ENCODE measurements at places on chromosomes 11 and 22.

- DNase-seq: peak; percentile 13
Measured at GRCh38 chr11:12508151-12508751, 130.9 kb downstream of the PARVA start.

- DNase-seq: no peak
Measured at GRCh38 chr11:72245263-72245816, 1.4 kb upstream of the PHOX2A start.

GRCh38 chr22:46625113-46625842 is 5.1 kb downstream of the GRAMD4 start:
- DNase-seq: no peak

- DNase-seq: no peak
Measured at GRCh38 chr22:29199702-29200400, 5.8 kb upstream of the EMID1 start.

DNA sequence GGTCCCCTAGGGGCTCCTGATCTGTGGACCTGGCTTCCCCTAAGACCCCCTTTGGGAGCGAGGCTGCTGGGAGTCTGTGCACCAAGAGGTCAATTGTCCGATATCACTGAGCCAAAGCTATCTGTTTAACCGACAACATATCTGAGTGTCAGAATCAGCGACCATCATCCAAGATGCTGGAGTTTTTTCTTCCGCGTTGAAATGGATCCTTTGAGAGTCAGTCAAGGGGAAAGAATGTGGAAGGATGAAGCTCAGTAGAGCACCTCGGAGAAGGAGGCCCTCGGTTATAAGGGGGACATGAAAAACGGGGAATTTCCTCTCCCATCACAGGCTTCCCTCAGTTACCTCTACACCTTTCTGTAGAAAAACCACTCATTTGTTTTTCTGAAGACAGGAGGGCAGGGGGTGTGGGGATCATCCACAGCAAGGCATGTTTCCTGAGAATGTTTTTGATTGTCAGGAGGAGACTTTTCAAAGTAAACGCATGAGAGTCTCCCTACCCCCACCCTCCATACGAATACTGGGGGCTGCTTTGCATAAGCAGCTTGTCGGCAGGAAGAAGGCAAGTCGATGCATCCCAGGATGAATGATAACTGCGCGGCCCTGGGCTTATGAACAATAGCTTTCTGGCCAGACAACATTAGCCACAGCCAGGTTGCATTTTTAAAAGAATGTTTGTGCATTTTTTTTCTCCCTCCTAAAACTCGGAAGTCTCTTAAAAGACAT is 37.7 kb upstream of the CCND1 start:
- DNase-seq: no peak

DNA sequence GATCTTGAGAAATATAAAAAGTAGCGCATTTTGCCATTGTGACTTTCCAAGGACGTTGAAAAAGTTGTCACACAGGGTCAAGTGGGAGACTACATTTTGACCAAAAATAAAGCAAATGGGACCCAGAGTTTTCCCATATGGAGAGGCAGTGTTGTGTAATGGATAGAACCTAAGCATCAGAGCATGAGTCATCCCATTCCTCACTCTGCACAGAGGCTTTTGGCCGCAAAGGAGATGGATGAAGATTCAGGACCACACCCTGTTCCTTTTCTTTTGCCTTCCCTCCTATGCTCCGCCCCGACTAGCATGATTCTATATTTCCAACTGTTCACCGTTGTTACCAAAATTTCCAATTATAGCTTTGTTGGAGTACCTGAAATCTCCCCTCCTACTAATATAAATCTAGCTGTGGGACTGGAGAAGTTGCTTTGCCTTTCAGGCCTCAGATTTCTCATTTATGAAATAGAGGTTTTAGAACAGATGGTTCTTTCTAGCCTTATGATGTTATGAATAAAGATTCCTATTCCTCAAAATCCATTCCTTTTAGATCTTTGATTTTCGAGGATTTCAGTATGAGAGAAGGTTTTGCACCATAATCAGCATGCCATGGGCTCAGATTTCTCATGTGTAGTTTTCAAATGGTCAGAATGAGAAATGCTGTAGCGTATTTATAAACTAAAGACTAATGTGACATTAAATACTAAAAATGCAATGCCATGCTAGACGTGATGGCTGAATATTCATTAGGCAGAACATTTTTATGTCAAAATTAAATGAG is 921.9 kb upstream of the TENM4 start:
- no peak for DNase-seq

- no peak for DNase-seq
Measured at GRCh38 chr22:44718418-44718817, 16.4 kb downstream of the PRR5 start.

DNA sequence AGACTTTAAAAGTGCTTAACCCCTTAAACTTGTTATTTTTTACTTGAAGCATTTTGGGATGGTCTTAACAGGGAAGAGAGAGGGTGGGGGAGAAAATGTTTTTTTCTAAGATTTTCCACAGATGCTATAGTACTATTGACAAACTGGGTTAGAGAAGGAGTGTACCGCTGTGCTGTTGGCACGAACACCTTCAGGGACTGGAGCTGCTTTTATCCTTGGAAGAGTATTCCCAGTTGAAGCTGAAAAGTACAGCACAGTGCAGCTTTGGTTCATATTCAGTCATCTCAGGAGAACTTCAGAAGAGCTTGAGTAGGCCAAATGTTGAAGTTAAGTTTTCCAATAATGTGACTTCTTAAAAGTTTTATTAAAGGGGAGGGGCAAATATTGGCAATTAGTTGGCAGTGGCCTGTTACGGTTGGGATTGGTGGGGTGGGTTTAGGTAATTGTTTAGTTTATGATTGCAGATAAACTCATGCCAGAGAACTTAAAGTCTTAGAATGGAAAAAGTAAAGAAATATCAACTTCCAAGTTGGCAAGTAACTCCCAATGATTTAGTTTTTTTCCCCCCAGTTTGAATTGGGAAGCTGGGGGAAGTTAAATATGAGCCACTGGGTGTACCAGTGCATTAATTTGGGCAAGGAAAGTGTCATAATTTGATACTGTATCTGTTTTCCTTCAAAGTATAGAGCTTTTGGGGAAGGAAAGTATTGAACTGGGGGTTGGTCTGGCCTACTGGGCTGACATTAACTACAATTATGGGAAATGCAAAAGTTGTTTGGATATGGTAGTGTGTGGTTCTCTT is 2.8 kb downstream of the MALAT1 start:
- no peak for DNase-seq

GRCh38 chr22:35312198-35313059 is 12.7 kb downstream of the TOM1 start:
- DNase-seq: no peak

DNA sequence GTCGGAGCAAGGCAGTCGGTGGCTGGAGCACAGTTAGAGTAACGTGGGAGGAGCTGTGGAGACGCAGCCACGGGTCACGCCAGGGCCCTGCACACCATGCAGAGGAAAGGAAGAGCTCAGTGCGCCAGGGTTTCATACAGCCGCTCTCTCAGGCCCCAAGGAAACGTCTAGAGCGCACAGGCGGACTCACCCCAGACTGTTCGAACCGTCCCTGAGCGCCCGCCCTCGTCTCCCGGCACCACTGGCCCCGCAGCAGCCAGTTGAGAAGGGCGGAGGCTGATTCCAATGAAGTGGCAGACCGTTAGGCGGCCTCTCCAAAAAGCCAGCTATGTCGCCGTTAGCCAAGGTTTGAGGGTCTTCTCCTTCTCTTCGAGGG is 483 bp upstream of the HYLS1 start:
- DNase-seq: no peak

DNA sequence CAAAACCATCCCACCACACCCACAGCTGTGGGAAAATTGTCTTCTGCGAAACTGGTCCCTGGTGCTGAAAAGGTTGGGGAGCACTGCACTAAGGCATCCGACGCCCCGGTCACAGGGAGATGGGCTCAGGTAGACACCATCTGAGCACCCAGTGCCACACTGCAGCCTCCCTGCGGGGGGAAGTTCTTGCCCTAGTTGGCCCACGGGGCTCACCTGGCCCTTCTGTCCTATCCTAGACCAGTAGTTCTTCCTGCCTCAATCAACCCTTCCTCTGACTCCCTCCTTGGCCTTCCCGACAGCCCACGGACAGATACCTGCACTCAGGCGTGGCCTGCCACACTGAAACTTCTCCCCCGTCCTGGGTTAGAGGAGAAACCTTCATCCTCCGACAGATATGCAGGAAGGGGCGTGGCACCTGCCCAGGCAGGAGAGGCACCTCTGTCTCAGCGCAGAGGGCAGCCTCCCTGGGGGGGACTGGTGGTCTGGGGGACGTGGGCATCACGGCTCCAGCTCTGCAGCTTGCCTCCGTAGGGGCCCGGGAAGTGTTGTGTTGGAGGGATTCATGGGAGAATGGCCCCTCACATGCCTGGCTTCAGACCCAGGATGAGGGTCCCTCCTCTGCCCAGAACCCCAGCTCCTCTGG is 4.5 kb downstream of the ANO9 start:
- DNase-seq: no peak

- DNase-seq: no peak
Measured at GRCh38 chr11:35851342-35851741, 92.5 kb upstream of the LDLRAD3 start.

DNA sequence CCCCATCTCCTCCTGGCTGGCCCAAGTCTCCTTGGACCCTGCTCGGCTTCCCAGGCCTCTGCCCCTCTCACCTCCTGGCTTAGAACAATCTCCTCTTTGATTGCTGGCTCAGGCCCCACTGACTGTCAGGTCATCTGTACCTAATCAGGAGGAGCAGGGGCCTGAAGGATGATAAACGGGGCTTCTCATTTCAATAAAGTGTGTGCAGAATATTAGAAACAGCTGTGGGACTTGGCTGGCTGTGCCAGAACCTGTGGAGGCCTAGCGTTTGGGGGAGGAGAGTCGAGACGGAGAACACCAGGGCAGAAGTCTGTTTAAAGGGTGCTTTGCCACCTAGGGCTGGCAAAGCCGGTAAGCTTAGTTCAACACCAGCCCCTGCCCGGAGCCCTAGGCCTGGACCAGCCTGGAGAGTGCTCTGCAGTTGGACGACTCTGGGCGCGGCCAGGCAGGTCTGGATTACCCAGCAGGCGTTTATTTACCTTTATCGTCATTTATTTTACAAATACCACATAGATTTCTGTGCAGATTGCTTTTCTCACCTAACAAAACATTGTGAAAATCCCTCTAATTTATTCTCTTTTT is 10.1 kb upstream of the VSIG10L2 start:
- DNase-seq: no peak

GRCh38 chr11:122676638-122677037 is 21.1 kb downstream of the UBASH3B start:
- no peak for DNase-seq

GRCh38 chr22:38618682-38619081 is 37.5 kb downstream of the FAM227A start:
- DNase-seq: no peak

DNA sequence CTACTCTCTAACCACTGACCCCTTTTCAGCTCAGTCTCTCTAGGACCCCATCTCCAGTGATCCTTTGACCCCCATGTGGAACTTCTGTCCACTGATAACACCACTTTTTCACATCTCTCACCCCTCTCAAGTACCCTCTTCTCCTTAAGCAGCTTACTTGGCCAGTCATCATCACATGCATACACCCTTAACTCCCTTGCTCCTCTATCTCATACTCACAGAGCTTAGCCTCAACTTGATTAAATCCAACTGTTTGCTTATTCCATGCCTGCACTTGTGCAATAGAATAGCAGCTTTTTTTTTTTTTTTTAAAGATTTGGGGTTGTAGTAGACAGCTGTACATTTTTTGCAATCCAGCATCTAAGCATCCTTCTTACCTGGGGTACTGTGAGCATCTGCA is 22.2 kb downstream of the AQP11 start:
- no peak for DNase-seq

GRCh38 chr11:75667831-75668450 is 897 bp downstream of the MAP6 start:
- DNase-seq: no peak

DNA sequence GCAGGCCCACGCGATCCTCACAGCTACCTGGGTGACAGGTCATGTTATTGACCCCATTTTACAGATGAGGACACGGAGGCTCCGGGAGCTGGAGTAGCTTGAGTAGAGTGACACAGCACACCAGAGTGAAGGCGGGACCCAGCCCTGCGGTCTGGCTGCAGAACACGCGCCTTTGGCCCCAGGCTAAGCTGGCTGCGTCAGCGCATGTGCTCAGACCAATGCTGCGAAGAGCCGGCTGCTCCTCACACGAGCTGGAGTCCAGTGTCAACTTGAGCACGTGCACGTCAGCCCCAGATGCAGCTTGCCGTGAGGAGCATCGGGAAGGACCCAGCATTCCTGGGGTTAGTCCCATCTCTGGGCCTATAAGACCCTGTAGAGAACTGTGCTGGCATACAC is 49.9 kb downstream of the SCUBE1 start:
- DNase-seq: no peak

- DNase-seq: no peak
Measured at GRCh38 chr11:86571273-86571948, 101.0 kb downstream of the ME3 start.

GRCh38 chr11:18865261-18865660 is 73.7 kb upstream of the PTPN5 start:
- DNase-seq: no peak

DNA sequence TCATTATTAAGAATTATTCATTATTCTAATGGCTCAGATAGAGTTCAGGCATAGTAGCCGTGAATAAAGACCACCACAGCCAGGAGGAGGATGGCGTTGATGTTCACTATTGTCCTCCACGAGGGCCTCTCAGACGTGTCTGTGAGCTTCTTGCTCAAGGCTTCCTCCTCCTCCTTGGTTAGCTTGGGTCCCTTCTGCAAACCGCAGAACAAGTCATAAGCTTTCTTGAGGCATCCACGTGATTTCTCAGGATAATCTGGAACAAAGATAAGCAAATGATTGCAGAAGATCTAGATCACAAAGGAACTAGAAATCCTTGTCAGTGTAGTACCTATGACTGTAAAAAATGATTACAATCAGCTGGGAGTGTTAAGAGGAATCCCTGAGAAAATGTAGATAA is 13.6 kb upstream of the RFPL2 start:
- no peak for DNase-seq

DNA sequence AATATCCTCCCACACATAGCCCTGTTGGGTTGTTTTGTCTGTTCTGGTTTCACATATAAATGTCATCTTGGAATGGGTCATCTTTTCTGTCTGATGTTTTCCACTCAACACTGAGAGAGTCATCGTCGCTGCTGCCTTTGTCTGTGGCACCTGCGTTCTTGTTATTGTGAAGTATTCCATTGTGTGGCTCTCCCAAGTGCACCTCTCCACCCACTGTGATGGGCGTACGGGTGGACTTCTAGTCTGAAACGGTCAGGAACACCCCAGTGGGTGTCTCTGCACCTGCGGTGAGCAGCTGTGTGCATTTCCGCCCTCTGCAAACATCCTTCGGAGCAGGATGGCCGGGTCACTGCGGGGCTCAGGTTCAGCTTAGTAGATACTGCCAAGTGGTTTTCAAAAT is 34.5 kb upstream of the RTL6 start:
- no peak for DNase-seq

- no peak for DNase-seq
Measured at GRCh38 chr11:126694065-126694625, 306.4 kb downstream of the KIRREL3 start.

GRCh38 chr11:5671831-5672230 is 13.0 kb downstream of the TRIM5 start:
- DNase-seq: no peak

- no peak for DNase-seq
Measured at GRCh38 chr22:39236321-39237317, 8.2 kb downstream of the PDGFB start.

- no peak for DNase-seq
Measured at GRCh38 chr22:29615705-29616327, 12.4 kb downstream of the NF2 start.
